ENCODE measurements at places on chromosomes 12 and 14.

DNA sequence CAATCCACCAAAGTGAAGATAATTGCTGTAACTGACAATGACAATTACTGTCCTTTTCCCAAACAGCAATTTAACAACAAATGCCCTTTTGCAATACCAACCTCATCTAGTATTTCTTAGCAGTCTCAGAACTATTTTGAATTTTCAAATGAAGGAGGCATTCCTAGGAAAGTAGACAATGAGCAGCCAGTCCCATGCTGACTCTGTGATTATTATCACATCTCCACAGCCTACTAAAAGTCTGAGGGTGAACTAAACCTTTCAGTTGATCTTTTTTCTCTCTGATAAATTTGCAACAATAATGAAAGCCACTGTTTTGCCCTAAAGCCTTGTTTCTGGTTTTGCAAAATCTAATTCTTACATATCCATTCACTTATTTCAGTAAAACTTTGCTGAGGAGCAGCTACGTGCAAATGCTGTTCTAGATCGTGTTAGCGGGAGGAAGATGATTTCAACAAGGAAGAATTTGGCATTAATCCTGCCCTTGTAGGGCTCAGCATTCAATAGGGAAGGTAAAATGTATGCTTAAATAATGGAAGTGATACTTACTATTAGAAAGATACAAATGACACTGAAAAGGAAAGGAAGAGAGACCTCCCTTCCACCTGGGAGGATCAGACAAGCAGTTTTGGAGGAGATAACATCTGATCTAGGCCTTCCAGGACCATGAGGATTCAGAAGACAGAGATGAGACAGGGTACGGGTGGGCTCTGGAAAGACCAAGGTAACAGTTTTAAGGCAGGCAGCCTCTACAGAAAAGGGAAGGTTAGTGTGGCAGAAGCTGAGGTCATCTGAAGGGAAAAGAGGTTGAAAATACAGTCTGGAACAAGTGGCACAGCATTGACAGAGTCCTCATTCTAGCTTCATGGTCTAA is 47.4 kb downstream of the SLC38A1 start:
- DNase-seq = no peak

GRCh38 chr12:125029761-125030358 is 35.4 kb upstream of the AACS start:
- DNase-seq = no peak

GRCh38 chr12:9334041-9334692 is 126.0 kb upstream of the PZP start:
- DNase-seq = no peak

- no peak for DNase-seq
These were observed 65.6 kb upstream of the RMST start for GRCh38 chr12:97397008-97397407.

- DNase-seq = peak; percentile 73
These were observed 925 bp downstream of the DICER1 start for GRCh38 chr14:95156161-95157047.

DNA sequence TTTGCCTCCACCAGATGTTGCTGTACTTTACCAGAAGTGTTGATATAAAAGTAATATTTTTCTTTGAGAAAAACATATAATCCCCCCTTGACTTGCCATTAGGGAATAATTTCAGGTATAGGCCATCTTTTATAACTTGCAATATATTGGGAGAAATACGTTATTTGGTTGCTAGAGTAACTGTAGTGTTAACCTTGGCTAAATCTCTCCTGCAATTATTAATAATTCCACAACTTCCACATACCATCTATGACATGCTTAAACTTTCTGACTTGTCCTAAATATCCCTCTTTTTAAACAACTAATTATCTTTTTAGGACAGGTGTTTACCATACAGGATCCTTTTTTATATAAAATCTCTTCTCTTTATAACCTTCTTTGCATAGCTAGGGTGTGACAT is 1048.2 kb downstream of the SLC16A7 start:
- DNase-seq = no peak

GRCh38 chr14:75829316-75829715 is 152.5 kb downstream of the TGFB3 start:
- DNase-seq = no peak

DNA sequence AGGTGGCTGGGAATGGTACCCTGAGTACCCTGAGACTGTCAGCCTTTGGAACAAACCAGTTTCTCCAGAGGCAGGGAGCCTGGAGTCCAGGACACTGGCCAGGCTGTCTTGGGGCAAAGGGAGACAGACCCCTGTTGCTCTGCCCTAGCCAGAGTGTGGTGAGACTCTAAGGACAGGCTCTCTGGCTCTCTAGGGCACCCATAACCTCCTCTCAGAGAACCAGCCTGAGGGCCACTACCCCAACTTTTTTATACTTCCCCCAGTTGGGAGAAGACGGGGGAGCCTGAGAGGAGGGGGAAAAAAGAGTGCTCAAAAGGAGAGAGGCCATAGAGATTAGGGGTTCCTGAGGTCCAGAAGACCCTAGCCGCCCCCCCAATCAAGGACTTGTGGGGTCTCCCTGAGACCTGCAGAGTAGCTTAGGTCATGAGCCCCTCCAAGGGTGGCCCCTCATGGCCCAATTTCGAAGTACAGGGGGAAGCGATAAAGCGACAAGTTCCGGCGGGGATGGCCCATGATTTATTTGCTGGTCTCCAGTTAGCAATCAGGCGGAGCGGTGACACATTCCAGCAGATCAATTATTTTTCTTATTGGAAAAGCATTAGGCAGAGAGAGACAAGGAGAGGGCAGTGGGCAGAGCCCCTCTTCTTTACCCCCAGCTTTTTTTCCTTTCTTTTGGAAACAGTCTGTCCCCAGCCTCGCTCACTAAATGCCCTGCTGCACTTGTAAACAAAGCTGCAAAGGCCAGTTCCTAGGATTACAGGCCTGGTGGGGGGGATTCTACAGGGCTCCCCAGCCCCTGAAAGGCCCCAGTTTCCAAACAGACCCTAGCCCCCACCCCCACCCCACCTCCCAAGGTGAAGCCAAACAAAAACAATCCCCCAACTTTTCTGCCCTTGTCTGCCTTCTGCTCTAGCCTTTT is 1.5 kb downstream of the HOXC8 start:
- no peak for DNase-seq

- no peak for DNase-seq
These were observed 706 bp upstream of the DIO2 start for GRCh38 chr14:80212023-80212397.
